ENCODE measurements at places on chromosomes 16 and 17. TPM values are rescaled to one million over a fixed set of nuclear protein-coding genes. Genes with fewer than 3 reads are reported as not detected.

POLR2C gene
- total RNA-seq = 126 TPM

ITGAL gene
- not detected for total RNA-seq

KRTAP2-1 gene
- total RNA-seq = not detected

CEP131 gene
- total RNA-seq = 10.8 TPM

Measured in smooth muscle cell of trachea (primary cell).